Calu3 (cell line): ENCODE measurements at places on chromosomes 16 and 17. TPM values are rescaled to one million over a fixed set of nuclear protein-coding genes. Genes with fewer than 3 reads are reported as not detected.

Gene HS3ST3B1
- total RNA-seq = 0.78 and 0.80 TPM in 2 replicates

Gene HOXB9
- total RNA-seq = 26.0 and 27.8 TPM in 2 replicates

Gene LIMD2
- 5.0 and 8.0 TPM in 2 replicates for total RNA-seq

- H3K27ac ChIP-seq = no peak overlapping the region
- DNase-seq = no peak
- H3K4me3 ChIP-seq = no peak overlapping the region
- H3K4me1 ChIP-seq = no peaks in the 10 kb centered on the region
- no peaks in the 10 kb centered on the region for H3K27me3 ChIP-seq
- H3K36me3 ChIP-seq = no peaks in the 10 kb centered on the region
Measured at GRCh38 chr17:71516149-71516548, 604.7 kb upstream of the SOX9 start.

DNA sequence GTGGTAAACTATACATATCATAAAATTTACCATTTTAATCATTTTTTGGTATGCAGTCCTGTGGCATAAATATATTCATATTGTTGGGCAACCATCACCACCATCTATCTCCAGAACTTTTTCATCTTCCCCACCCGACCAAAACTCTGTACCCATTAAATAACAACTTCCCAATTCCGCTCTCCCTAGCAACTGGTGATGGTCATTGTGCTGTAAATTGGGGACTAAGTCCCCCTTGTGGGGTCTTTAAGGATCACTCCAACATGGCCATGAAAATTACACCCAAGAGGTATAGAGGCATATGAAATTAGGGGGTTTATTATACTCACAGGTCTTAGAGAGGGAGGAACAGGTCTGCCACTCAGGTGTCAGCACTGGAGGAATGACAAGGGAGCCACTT is 57.4 kb upstream of the NKD1 start:
- H3K36me3 ChIP-seq = no peaks in the 10 kb centered on the region
- no peak overlapping the region for H3K27ac ChIP-seq
- no peak for DNase-seq
- no peaks in the 10 kb centered on the region for H3K4me1 ChIP-seq
- no peak overlapping the region for H3K4me3 ChIP-seq

Gene TEN1
- total RNA-seq = 15.3 and 15.8 TPM in 2 replicates

- H3K36me3 ChIP-seq = peaks cover 85% of the 10 kb centered on the region
- H3K4me3 ChIP-seq = no peak overlapping the region
- H3K4me1 ChIP-seq = peaks cover 17% of the 10 kb centered on the region
Measured at GRCh38 chr17:42475121-42475520, 16.4 kb downstream of the ATP6V0A1 start.

DNA sequence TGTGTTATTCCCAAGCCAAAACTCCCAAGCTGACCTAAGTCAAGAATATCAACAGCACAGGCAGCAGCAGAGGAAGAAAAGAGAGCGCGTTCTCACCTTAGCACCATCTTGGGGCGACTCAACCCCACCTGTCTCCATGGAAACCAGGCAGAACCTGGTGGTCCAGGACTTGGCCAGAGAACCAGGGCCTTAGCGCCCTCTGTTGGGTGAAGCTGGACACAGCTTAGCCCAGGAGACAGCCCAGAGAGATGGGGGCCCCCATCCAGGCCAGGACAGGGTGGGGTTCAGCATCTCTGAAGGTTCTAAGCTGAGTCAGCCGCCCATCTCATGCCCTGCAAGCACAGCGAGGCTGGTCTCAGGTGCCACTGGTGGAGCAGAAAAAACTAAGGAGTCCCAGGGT is 60.1 kb upstream of the TMEM132E start:
- H3K4me3 ChIP-seq = no peak overlapping the region
- no peaks in the 10 kb centered on the region for H3K36me3 ChIP-seq
- DNase-seq = peak; percentile 20

Gene KARS1
- 198 and 207 TPM in 2 replicates for total RNA-seq

GRCh38 chr16:50234771-50235556 is 31.4 kb upstream of the ADCY7 start:
- H3K27me3 ChIP-seq = no peaks in the 10 kb centered on the region
- no peak for DNase-seq
- peak overlapping the region; percentile 79 for H3K27ac ChIP-seq
- H3K4me1 ChIP-seq = peaks cover 28% of the 10 kb centered on the region

GRCh38 chr16:1532081-1532760 is 1.2 kb upstream of the TMEM204 start:
- no peaks in the 10 kb centered on the region for H3K4me1 ChIP-seq
- no peak overlapping the region for H3K4me3 ChIP-seq
- H3K36me3 ChIP-seq = no peaks in the 10 kb centered on the region
- H3K27ac ChIP-seq = no peak overlapping the region

DNA sequence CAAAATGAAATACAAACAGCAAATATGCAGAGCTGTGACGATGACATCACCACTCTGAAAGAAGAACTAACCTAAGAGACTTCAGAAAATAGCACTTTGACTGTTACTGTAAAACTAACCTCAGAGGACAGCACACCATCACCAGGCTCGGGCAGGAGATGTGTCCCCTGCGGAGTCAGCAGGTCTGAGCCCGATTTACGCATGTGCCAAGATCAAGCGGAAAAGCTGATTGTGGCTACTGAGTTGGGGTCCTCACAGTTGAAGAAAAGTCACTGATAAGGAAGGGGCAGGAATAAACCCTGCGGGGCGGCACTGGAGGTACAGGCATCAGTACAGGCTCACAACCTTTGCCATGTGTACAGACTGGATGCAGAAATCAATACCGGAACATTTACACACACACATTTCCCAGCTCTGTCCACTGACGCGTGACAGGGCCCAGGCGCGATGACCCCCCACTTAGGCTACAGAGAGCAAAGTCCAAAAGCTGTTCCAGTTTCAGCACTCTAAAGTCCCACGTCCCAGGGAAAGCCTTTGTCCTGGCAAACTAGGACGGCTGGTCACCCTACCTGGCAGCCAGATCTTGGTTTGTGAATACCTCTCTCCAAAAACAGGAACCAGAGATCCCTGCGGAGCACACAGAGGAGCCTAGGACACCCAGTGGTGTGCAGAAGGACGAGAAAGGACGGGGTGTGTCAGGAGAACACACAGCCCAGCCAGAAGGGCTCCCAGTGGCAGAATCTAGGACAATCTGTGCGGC is 21.5 kb downstream of the TRAP1 start:
- DNase-seq = peak; percentile 44
- peaks cover 21% of the 10 kb centered on the region for H3K36me3 ChIP-seq
- H3K4me1 ChIP-seq = peaks cover 27% of the 10 kb centered on the region
- H3K27ac ChIP-seq = peak overlapping the region; percentile 78
- peak overlapping the region; percentile 58 for H3K4me3 ChIP-seq

- no peak overlapping the region for H3K27ac ChIP-seq
- H3K4me1 ChIP-seq = no peaks in the 10 kb centered on the region
- no peaks in the 10 kb centered on the region for H3K36me3 ChIP-seq
- H3K4me3 ChIP-seq = no peak overlapping the region
- no peaks in the 10 kb centered on the region for H3K27me3 ChIP-seq
Measured at GRCh38 chr17:18959845-18960240, 7.9 kb downstream of the SLC5A10 start.

DNA sequence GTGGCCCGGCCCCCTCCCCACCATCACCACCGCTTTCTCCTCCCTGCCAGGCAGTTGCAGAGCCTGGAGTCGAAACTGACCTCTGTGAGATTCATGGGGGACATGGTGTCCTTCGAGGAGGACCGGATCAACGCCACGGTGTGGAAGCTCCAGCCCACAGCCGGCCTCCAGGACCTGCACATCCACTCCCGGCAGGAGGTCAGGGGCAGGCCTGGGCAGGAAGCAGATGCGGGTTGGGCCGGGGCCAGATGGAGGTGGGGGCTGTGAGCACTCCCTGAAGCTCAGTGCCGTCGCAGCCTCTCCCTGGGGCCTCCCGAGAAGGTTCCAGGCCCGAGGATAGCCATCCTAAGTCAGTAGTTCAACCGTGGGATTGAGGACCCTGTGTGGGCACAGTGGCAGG is 14.2 kb upstream of the ADGRG3 start:
- peaks cover 76% of the 10 kb centered on the region for H3K36me3 ChIP-seq
- DNase-seq = no peak
- no peaks in the 10 kb centered on the region for H3K27me3 ChIP-seq

Gene CCL4
- total RNA-seq = not detected in 2 replicates

- H3K27ac ChIP-seq = no peak overlapping the region
- no peak for DNase-seq
- no peak overlapping the region for H3K4me3 ChIP-seq
- peaks cover 3% of the 10 kb centered on the region for H3K4me1 ChIP-seq
- H3K27me3 ChIP-seq = no peaks in the 10 kb centered on the region
Measured at GRCh38 chr17:62825182-62825581, 17.1 kb upstream of the MARCHF10 start.

GRCh38 chr16:68367030-68367429 is 56.2 kb downstream of the PRMT7 start:
- H3K4me3 ChIP-seq = no peak overlapping the region
- peaks cover 44% of the 10 kb centered on the region for H3K27me3 ChIP-seq
- DNase-seq = peak; percentile 67
- H3K36me3 ChIP-seq = peaks cover 15% of the 10 kb centered on the region
- no peaks in the 10 kb centered on the region for H3K4me1 ChIP-seq
- H3K27ac ChIP-seq = no peak overlapping the region

DNA sequence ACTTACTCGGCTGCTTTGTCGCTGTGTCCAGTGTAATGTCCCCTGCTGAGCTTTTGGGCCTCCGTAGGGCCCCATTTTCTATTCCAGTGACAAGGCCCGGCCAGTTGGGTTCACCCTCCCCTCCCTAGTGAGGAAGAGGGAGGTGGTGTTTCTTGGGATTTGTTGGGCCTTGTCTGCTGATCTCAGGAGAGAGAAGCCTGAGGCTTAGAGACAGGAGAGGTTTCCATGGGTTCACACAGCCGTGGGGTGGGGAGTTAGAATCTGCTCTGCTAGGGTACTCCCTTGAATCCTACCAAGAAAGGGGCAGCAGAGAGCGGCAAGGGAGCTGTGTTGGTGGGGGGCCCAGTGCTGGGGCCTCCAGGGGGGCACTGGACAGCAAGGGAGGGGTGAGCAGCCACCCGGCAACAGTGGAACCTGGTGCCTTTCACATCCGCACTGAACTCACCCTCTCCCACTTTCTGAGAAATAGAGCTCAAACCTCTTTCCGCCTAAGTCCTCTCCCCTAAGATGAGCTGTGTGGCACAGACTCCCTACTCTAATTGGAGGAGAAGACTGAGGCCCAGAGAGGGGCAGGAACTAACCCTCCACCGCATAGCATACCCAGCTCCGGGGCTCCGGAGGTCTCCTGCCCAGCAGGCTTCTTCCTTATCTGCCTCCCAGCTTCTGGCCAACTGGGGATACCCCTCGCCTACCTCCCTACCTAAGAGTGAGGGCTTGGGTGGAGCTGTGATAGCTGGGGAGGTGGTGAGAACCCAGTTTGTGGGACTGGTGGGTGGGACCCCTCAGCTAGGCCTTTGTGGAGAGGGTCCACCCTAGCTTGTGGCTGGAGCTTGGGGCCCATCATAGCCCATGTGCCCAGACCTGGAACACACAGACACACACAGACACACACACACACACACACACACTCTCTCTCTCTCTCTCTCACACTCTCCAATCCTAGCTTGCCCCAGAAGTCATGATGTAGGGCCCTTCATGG is 6.8 kb downstream of the TBKBP1 start:
- DNase-seq = no peak
- no peaks in the 10 kb centered on the region for H3K4me1 ChIP-seq
- no peak overlapping the region for H3K27ac ChIP-seq
- peaks cover 57% of the 10 kb centered on the region for H3K27me3 ChIP-seq
- H3K36me3 ChIP-seq = peaks cover 5% of the 10 kb centered on the region
- no peak overlapping the region for H3K4me3 ChIP-seq

DNA sequence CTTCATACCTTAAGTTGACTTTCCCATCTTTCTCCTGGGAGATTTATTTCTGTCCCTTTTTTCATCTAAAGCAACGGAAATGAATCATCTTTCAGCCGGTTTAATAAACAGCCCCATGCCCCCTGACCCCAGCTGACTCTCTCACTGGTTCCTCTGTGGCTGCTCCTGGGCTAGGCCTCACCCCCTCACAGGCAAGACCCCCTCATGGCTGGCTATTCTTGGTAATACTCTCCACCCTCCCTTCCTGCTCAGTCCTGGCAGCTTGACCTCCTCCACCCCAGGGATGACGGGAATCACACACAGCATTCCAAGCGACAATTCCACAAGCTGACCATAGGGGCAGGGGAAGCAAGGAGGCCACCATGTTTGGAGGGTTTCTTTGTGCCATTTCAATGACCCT is 1.5 kb upstream of the ADAP2 start:
- DNase-seq = no peak
- H3K4me3 ChIP-seq = no peak overlapping the region
- peaks cover 11% of the 10 kb centered on the region for H3K4me1 ChIP-seq
- peaks cover 45% of the 10 kb centered on the region for H3K27me3 ChIP-seq
- peaks cover 4% of the 10 kb centered on the region for H3K36me3 ChIP-seq

GRCh38 chr17:19558946-19559345 is 25.3 kb downstream of the SLC47A1 start:
- no peaks in the 10 kb centered on the region for H3K4me1 ChIP-seq
- DNase-seq = no peak
- H3K27me3 ChIP-seq = peaks cover 36% of the 10 kb centered on the region
- no peak overlapping the region for H3K4me3 ChIP-seq
- no peak overlapping the region for H3K27ac ChIP-seq

DNA sequence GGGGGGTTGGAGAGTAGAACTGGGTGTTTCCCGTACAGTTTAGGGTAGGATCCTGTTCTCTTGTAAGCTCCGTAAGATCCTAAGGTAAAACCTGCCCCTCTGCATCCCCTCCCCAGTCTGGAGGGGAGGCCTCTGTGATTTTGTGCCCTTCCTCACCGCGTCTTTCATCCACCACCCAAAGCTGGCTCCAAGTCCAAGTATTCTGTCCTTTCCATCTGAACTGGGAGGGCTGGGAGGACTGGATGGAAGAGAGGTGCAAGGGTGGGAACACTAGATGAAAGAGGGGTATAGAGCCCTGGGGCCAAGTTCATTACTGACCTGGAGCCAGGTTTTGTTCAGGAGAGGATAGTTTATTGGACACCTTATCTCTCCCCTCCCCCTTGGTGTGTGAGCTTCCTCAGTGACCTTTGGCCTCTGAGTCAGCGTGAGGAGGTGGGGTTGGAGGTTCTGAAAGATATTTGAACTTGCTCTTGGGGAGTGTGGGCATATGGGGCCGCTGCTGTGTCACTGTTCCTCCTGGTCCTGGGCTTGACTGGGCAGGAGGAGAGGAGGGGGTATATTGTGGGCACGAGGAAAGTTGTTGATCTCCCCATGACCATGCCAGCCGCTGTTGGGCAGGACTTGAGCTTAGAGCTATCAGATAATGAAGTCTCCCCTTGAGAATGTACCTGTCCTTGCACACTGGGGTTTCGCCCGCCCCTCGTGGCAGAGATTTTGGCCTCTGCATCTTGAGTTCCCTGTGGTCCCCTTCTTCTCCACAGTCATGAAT is 1.6 kb downstream of the LASP1 start:
- H3K36me3 ChIP-seq = peaks cover 97% of the 10 kb centered on the region
- H3K27ac ChIP-seq = peak overlapping the region; percentile 97

Gene C17orf107
- 2.1 and 3.2 TPM in 2 replicates for total RNA-seq

GRCh38 chr17:22411185-22411784 is 719.0 kb downstream of the KCNJ18 start:
- no peak overlapping the region for H3K4me3 ChIP-seq
- no peaks in the 10 kb centered on the region for H3K27me3 ChIP-seq
- no peak overlapping the region for H3K27ac ChIP-seq
- no peaks in the 10 kb centered on the region for H3K36me3 ChIP-seq

DNA sequence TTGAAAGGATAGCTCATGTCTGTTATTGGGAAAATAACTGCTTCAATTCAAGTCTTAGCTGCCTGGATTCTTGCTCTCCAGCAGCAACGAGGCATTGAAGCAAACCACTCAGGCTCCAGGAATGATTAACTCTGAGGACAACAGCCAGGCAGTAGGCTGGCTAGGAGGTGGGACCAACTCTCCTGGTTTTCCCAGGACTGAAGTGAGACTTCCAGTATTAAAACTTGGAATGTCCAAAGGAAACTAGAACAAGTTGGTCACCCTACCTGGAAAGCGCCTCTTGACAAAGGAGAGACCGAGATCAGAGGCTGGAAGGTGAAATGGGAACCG is 100.7 kb downstream of the SALL1 start:
- H3K27me3 ChIP-seq = peaks cover 55% of the 10 kb centered on the region
- no peak overlapping the region for H3K27ac ChIP-seq
- no peak overlapping the region for H3K4me3 ChIP-seq
- no peaks in the 10 kb centered on the region for H3K36me3 ChIP-seq
- no peaks in the 10 kb centered on the region for H3K4me1 ChIP-seq
